ENCODE measurements at places on chromosomes 5 and 9.

GRCh38 chr5:154047324-154047723, 8.6 kb downstream of the MFAP3 start:
- DNase-seq = no peak

DNA sequence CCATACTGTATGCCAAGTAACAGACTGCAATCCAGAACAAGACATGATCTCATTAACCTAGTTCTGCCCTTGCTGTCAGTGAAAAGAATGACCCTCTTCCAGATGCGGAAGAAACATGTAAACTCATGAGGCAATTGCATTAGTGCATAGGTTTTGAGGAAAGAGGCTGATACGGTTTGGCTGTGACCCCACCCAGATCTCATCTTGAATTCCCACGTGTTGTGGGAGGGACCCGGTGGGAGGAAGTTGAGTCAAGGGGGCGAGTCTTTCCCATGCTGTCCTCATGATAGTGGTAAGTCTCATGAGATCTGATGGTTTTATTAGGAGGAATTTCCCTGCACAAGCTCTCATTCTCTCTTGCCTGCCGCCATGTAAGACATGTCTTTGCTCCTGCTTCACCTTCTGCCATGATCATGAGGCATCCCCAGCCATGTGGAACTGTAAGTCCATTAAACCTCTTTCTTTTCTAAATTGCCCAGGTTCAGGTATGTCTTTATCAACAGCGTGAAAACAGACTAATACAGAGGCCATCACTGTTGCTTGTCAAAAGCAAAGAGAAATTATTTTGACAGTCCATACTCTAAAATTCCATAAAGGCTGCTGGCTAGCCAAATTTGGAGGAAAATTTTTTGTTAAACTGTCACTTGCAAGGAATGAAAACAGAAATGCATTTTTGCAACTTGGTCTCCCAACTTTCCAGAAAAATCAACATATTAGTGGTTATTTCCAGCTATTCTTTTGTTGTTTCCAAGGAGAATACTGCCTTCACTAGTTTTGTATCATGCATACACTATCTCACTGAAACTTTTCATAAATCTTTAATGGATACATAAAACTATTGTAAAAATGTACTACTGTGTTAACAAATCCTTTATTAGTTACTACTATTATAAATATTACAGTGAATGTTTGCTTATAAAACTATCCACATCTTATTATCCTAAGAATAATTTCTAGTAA, 3.2 kb upstream of the ARL15 start:
- no peak for DNase-seq

DNA sequence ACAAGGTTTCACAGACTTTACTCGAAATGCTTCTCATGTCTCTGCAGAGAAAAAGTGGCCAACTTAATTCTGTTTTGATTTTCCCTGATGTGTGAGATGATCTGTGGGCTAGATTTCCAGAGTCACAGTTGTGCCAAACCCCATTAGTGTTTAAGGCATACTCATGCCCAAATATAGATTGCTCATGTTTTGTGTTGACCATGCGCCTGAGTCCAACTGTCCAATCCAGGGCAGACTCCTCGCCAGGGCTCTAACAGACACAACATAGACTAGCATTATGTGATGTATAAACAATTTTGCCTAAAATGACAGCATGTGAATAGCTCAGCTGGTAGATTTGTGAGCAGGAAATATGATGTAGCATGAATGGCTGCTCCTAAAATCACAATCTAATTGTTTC, 128.1 kb downstream of the PRDM6 start:
- DNase-seq = no peak

GRCh38 chr9:85112933-85113418, 443.4 kb downstream of the NTRK2 start:
- no peak for DNase-seq

- DNase-seq = no peak
Observed at GRCh38 chr5:10735569-10736276, 25.3 kb downstream of the DAP start.

GRCh38 chr5:33167541-33167940, 273.2 kb upstream of the TARS1 start:
- DNase-seq = no peak

DNA sequence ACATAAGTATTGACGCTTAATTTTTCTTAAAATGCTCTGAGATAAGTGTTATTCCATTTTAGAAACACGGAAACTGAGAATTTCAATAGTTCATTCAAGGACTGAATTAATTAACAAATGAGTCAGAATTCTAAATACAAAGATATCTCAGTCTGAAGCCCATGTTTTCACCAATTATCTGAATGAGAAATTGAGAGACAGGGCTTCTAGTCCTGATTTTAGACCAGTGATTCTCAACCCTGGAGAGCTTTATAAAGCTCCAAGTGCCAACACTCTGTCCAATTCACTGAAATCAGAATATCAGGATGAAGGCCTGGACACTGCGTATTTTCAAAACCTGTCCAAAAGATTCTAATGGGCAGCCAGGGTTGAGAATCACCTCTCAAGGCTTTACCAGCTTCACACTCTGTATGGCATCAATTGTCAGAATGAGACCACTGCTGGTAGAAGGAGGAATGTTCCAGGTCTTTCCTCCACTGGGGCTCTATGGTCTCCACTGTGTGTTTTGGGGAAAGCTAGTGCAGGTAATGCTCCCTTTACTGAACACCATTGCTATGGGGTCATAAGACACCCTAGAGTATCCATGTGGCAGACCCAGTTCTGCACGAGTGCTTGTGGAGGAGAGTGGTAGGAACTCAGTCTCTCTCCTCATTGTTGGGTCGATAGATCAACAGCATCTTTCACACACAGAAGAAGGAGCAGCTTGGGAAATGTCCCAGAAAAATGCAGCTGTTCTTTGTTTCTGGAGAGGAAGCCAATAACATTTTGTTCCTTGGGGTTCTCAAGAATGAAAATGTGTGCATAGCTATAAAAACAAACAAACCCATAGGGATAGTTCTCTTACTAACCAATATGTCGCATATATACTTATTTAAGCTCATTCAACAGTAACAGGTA, 99.7 kb upstream of the OSMR start:
- DNase-seq = no peak

DNA sequence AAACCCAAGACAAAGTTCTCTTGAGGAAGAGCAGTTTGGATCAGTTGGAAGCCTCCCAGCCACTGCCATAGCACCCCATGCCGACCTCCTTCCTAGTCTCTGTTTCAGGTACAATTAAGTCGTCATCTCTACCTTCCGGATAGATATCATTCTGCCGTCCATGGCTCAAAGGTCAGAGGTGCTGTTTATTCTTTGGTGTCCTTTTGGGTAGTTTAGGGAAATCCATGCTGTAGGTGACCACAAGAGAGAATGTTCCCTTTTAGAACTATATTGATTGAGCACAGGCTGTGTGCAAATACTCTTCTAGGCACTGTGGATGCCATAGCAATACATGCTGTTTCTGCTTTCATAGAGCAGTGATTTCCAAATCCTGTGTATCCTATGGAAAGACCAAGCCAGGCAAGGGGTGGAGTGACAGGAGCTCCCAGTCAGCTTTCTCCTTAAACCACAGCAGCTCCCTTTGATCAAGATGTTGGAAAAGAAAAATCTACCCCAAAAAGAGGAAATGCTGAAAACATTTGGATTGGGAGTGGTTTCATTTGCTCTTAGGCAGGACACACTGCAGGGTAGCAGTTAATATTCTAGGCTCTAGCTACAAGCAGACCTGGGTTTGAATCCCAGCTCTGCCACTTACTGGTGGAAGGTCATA, 127.9 kb downstream of the PALM2AKAP2 start:
- DNase-seq = no peak

DNA sequence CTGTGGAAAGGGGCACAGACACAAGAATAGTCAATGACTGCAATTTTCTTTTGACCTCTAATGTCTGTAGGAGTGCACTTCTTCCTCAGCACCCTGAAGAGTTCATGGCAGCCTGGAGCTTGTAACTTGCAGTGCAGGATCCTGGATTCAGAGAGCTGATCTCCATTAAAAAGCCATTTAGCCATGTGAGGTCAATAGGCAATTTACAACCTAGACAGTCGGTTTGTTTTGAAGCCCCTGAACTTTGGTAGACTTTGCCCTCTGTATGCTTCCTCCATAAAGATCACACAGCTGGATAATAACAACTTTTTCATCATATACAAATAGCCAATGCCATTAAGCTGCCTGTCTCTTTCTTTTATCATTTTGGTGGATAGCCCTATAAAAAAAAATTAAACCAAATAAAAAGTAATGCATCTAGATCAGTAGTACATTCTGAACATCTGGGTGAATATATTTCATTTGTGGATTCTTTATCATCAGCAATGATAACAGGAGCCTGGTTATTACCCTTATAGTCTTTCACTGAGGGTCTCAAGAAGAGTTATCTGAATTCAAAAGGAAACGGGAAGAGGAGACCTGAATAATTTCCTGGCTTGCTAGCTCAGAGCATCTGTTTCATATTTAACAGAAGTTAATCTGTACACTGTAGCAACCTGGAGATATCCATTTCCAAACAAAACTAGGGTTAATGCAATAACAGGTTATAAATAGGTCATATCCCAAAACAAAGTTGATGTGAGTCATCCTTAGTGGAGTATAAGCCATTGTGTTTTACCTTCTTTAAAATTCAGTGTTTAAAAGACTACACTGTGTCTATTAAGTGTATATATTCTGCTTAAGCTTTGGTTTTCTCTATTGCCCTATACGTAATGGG, 193.8 kb upstream of the ACTBL2 start:
- DNase-seq = no peak

DNA sequence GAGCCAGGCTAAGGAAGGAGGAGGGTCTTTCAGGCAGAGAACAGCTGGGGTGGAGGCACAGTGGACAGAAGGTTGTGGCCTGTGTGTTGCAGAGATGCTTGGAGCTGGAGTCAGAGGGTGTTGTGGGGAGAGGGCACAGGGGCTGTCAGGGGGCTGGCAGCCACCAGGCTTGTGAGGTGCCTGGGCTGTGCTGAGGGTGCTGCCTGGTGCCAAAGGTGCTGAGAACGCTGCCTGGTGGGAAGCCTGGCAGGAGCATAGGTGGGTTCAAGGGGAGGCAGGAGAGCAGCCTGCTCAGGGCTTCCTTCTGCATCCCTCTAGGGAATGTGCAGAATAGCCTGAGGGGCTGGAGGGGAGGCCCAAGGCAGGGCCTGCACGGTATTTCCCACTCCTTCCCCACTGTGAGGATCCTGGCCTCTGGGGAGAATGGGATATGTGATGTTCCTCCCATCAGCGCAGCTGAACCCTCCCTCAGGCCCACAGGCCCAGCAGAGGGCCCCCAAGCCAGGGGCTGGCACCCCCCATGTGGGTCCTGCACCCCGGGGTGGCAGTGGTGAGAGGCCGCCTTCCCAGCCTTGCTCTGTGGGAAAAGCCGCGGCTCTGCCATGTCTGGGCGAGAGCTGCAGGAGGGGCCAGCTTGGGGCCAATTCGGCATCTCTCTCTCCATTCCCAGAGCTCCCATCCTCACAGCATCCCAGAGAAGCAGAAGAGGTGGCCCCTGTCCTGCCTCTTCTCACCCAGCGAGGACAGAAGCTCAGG, 76.3 kb downstream of the CACNA1B start:
- no peak for DNase-seq

- DNase-seq = no peak
Observed at GRCh38 chr5:175479125-175479881, 943 bp downstream of the SFXN1 start.

DNA sequence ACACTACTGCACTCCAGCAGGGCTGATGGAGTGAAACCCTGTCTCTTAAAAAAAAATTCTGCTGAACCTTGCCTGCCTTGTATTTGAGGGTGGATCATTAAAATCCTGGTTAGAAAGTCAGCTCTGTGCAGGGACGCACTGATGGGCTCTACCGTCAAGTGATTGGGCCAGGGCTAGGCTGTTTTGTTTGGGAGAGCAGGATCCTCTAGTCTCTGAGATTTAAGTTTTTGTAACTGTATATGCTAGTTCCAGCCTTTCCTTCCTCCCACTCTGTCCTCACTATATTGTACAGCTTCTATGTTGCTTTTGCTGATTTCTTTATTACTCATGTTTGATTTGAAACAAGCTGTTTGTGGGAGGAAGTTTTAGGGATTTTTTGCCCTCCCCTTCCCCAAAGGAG, 11.5 kb downstream of the DDX4 start:
- DNase-seq = no peak

- peak; percentile 64 for DNase-seq
Observed at GRCh38 chr5:170623576-170624181, 119.9 kb downstream of the KCNIP1 start.

- DNase-seq = no peak
Observed at GRCh38 chr5:154345255-154345952, 100.4 kb upstream of the SAP30L start.

- no peak for DNase-seq
Observed at GRCh38 chr5:27402828-27403227, 364.4 kb upstream of the CDH9 start.

- DNase-seq = no peak
Observed at GRCh38 chr9:99286536-99286935, 64.5 kb downstream of the SEC61B start.

All from activated CD4-positive, alpha-beta memory T cell treated with anti-CD3 and anti-CD28 coated beads for 36 hours (primary cell).